ENCODE measurements at places on chromosomes 5 and 9.

DNA sequence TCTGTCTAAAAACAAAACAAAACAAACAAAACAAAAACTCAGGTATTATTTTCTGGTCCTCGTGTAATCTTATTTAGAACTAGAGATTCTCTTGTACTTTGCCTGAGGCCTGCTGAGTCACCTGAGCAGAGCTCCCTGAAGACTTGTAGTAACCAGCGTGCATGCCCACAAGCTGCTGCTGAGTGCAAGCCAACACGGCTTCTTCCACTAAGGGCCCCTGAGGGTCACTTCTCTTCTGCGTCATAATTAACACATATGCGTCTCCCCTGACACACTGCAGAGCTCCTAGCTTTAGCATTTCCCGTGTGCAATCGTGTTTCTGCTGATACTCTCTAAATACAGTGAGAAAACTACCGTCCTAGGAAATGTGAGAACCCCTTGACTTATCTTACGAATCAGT, 10.9 kb upstream of the NDFIP1 start:
- DNase-seq: no peak

DNA sequence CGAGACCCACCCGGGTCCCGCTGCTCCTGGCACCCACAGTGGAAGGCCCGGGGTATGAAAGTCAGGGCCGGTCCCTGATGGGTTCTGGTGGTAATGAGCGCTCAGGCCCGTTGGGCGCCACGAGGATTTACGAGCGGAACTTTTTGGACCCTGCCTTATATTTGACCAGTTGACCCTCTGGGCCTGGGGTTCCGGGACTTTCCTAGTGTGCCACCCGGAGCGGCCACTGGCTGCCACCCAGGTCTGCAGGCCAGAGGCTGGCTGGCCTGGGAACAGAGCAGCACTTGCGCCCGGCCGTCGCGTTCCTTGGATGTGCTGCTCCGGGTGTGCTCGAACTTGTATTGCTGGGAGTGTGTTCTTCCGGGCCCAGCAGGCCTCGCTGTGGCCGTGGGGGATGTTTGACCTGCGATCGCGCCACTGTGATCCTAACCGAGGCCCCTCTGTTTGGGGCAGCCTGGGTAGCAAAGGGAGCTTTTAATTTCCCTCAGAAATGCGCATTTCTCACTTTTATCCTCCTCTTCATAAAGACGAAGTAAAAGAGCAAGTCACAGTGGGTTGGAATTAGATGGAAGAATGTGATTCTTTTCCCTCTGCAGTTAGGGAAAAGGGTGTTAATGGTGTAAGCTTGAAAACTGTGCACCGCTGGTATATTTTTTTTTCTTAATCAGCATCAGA, 1.2 kb downstream of the F2RL1 start:
- DNase-seq: no peak

- no peak for DNase-seq
Observed at GRCh38 chr9:22389271-22389670, 57.4 kb upstream of the DMRTA1 start.

- no peak for DNase-seq
Observed at GRCh38 chr9:81976351-81976750, 12.2 kb upstream of the SPATA31D1 start.

GRCh38 chr5:114223866-114224265, 138.0 kb upstream of the KCNN2 start:
- peak; percentile 18 for DNase-seq

DNA sequence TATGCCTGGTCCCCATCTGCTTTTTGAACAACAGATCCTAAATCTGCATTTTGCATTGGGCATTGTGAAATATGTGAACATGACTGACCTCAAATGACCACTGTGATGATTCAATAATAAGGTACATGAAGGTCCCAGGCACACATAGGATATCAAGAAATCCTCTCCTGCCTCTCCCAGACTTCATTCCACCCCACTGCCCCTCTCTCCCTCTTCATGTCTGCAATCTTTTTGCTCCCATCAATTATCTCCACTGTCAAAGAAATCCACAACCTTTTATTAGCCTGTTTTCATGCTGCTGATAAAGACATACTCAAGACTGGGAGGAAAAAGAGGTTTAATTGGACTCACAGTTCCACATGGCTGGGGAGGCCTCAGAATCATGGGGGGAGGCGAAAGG, 476.7 kb downstream of the CTNND2 start:
- DNase-seq: no peak

GRCh38 chr5:38249812-38250211, 8.5 kb upstream of the EGFLAM start:
- DNase-seq: no peak

DNA sequence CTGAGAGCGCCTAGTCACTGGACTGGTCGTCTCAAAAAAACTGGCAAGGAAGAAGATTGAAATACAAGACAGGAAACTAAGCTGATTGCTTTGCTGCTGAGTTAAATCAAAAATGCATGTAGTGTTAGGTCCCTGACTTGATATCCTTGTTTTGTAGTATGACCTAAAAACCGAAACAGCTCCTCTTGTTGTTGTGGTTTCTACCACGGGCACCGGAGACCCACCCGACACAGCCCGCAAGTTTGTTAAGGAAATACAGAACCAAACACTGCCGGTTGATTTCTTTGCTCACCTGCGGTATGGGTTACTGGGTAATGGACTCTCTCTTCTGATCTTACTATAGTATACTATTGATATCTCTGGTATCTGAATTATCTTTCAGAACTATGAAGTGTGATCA, 4.3 kb downstream of the MTRR start:
- no peak for DNase-seq

DNA sequence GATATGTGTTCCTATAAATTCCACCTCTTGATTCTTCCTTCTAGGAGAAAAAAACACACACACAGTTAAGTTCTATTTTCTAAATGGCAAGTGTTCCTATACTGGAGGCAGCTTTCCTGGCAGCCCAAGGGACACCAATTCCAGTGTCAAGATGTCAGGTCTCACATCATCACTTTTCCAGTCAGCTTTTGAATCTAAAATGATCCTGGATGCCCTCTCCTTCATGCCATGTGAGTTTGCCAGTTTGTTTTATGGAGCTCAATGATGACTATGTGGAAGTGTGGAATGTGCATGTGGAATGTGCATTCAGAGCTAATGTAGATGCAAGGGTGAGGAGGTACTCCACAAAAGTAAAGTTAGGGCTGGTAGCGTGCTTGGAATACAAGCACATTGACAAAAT, 269.3 kb upstream of the NMUR2 start:
- no peak for DNase-seq

DNA sequence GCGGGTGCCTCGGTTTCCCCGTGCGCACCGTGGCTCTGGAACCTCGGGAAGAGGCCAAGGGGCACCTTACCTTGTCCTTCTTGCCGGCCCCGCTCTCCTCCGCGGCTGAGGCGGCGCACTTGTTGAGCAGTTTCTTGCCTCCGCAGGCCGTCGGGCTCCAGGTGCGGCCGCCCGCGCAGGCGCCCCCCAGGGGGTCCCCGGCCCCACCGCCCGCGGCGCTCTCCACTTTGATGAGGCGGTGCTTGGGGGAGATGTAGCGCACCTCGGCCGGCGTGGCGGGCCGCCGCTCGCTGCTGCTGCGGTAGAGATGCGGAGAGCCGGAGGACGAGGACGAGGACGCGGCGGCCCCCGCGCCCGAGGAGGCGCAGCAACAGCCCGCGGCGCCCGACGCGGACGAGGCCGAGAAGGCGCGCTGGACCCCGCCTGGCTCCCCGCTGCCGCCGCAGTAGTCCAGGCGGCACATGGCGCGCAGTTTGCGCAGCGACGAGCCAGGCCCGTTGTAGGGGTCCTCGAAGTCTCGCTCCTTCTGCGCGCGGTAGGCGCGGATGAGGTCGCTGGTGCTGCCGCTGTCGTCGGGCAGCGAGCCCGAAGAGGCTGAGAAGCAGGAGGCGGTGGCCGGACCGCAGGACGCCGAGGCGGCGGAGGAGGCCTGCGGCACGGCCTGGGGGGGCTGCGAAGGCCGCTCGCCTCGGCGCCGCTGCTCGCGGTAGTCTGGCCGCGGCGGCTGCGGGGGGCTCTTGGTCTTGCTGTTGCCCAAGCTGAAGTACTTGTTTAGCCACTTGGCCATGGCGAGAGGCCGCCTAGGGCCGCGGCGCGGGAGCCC, 957 bp downstream of the SHB start:
- DNase-seq: no peak

GRCh38 chr5:63145167-63145566, 566.5 kb downstream of the LRRC70 start:
- DNase-seq: no peak

GRCh38 chr5:137360607-137361006, 138.5 kb downstream of the SPOCK1 start:
- DNase-seq: peak; percentile 49

GRCh38 chr9:107127608-107128007, 155.5 kb upstream of the RAD23B start:
- peak; percentile 3 for DNase-seq

DNA sequence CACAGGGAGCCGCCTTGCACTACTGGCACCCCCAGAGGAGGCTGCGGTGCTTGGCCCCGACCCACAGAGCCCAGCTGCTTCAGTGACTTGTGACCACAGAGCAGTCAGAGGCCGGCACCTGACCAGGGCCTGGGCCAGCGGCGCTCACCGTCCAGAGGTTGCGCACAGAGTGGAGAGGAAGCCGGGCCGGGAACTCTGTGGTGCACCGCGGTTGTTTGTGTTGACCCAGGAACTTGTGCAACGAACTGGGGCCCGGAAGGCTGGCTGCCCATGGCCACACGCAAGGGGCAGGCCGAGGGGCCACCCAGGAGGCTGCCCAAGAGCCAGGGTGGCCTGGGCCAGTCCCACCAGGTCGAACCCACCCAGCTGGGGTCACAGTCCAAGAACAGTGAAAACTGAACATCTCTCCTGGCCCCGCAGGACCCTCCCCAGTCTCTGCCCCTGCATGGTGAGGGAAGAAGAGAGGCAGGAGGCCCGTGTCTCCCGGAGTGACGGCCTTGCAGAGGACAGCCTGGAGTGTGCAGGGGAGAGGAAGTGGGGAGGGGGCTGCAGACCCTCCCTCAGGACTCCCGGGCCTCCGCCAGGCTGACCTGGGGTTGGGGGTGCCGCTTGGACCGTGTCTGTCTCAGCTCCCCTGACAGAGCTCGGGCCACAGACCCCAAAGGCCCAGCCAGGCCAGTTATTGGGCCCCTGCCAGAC, 42.8 kb upstream of the EGFL7 start:
- DNase-seq: no peak

DNA sequence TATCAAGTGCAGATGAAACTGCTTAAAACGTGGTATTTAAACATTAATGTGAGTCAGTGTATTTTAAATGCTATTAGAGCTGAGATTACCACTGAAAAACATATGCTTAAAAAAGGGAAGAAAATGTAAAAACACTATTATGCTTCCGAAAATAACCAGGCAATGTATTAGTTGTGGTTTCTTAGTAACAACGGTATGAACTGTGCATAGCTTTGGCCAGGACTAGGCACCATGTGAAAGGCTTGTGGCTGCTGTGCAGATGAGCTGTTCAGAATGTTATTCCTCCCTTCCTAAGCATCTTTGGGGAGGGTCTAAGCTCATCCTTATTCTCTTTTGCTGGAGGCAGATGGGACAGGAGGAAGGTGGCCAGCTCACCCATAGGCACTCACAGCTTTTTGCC, 84.9 kb downstream of the NTRK2 start:
- DNase-seq: peak; percentile 81

DNA sequence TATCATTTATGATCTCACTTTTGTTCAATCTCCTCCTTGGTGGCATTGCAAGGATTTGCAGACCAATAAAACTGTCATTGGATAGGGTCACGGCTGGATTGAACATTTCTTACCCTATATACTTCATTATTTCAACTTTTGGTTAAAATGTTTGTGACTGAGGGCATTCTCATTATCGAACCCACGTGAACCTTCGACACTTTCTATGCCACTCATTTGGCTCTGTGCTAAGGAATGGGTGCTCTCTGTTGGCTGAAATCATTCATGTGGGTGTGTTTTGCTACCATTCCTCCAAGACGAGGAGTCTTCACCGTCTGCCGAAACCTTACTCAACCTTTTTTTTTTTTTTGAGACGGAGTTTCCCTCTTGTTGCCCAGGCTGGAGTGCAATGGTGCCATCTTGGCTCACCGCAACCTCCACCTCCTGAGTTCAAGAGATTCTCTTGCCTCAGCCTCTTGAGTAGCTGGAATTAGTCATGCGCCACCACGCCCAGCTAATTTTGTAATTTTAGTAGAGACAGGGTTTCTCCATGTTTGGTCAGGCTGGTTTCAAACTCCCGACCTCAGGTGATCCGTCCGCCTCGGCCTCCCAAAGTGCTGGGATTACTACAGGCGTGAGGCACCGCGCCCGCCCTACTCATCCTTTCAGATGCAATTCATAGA, 62.5 kb downstream of the CSNK1A1 start:
- peak; percentile 49 for DNase-seq

- peak; percentile 87 for DNase-seq
Observed at GRCh38 chr9:38141746-38142591, 72.9 kb upstream of the SHB start.

- DNase-seq: no peak
Observed at GRCh38 chr5:173598686-173599085, 17.8 kb downstream of the BOD1 start.

DNA sequence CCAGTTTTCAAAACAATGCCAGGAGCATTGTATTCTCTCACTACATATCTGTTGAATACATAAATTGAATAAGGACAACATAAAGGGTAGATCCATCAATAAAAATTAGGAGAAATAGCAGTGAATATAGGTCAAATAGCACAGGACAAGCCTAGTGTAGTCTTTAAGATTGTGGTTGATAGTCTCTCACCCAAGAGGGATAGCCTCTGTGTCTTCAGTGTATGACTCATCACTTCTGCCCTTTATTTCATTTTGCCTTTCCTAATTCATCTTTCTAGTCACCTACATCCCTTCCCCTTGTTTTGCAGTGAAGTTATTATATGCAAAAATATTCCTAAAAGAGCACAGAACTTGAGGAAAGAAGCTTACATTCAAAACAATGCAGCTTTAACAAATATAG, 335.0 kb upstream of the TUSC1 start:
- DNase-seq: peak; percentile 42

- peak; percentile 29 for DNase-seq
Observed at GRCh38 chr5:173800340-173800739, 87.8 kb upstream of the CPEB4 start.

DNA sequence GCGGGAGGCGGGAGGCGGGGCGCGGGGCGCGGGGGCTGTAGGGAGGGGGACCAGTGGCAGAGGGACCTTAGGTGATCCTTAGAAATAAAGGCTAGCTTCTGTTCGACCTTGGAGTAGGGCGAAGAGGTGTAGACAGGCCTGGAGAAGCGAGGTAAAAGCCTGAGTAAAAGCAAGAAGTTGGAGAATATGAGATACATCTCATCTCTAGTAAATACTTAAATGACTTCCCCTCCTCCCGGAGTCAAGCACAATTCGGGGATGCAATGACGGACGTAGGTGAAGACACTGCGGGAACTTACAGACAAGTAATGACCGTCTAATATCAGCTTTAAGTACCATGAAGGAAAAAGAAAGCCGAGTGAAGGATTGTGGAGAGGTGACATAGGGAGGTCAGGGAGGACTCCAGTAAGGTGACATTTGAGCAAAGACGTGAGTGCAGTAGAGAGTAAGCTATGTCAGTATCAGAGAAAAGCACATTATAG, 466 bp downstream of the SMC2 start:
- no peak for DNase-seq

GRCh38 chr5:65186646-65187227, 295.0 kb downstream of the ADAMTS6 start:
- DNase-seq: peak; percentile 35

- DNase-seq: no peak
Observed at GRCh38 chr9:1732670-1733069, 282.5 kb upstream of the SMARCA2 start.

Measured in EH (cell line).